D341Med (cell line): ENCODE measurements at places on chromosomes 4 and X.

DNA sequence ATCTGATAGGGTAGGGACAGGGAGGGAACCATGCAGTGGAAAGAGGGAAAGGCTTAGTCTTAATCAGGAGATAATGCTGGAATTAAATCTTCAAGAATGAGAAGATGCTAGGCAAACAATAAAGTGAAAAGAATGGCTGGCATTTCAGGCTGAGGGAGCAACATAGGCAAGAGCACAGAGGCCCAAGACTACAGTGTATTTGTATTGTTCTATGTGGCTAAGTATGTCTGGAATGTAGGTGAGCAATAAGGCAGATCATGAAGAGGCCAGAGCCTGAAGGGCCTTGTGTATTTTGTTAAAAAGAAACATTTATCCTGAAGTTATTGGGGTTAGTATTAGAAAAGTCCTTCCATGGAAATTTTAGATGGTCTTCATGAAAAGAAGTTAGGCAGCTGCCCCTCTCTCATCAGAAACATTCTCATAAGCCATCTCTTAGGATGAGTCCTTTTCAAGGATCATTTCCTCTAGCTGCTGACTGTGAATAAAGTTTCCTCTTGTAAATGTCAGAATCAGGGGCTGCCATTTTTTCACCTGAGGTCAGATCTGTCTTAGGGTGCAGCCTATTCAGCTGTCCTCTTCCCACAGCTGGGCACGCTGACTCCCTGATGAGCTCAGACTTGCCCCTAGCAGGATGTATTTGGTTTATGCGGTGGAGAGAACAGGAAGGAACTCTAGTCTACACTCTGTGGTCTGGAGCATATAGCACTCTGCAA is 46.3 kb downstream of the ATP10D start:
- no peak for DNase-seq

GRCh38 chr4:83855044-83855443 is 319.1 kb downstream of the GPAT3 start:
- DNase-seq, result no peak

GRCh38 chr4:156941940-156942548 is 29.6 kb downstream of the PDGFC start:
- DNase-seq, result no peak

GRCh38 chr4:73918058-73918457 is 48.9 kb downstream of the CXCL1 start:
- no peak for DNase-seq

DNA sequence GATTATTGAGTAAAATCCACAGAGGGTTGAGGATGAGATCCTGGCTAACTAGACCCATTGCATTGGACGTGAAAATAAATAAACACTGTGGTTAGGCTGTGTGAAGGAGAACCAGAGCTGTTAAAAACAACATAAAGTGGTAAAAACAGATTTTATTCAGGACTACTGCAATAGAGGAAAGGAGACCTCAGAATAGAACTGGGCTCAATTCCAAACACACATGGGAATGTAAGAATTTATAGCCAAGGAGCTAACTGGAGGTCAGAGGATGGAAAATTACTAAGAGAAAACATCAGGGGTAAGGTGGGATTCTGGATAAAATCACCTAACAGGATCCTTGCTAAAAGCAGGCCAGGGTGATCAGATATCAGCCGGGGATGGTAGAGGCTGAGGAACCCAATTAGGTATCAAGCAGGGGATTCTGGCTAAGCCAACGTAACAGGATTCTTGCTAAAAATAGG is 112.4 kb downstream of the RNF150 start:
- DNase-seq, result no peak

GRCh38 chrX:124764354-124764753 is 418.0 kb downstream of the SH2D1A start:
- DNase-seq, result no peak

- DNase-seq, result no peak
Observed at GRCh38 chr4:187865914-187866313, 129.7 kb upstream of the ZFP42 start.

- DNase-seq, result no peak
Observed at GRCh38 chrX:105018865-105019264, 201.6 kb downstream of the TEX13A start.

DNA sequence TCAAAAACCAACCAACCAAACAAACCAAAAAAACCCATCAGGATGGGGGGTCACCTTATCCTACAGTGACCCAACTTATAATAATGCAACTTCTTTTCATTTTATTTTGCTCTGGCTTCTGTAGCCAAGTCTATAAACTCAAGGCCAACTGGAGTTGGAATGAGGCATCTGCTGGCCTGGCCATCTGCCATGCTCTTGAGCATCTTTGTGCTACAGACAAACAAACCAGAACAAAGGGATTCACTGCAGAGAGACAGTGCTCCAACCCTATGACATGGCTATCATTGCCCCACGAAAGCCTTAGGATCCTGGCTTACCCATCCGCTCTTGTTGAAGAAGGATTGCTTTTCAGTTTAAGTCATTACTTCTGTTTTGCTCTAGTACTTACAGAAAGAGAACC is 49.2 kb upstream of the SCRG1 start:
- peak; percentile 42 for DNase-seq

DNA sequence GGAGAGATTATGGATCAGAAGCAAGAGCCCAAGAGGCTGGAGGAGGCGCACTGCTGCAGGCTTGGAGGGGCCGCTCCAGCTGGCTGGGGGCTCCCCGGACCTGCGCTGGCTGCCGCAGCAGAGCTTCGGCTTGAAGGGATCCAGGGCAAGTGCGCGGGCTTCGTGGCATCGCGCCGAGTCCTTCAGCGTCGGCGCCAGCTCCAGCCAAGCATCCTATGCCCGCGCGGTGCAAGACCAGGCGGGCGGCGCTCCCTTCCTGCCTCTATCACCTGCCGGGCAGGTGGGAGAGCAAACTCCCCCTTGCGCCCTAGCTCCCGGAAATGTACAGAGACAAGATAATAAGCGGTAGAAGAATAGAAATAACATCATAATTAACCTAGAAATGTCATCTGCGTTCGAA is 10.5 kb upstream of the UCP1 start:
- no peak for DNase-seq

GRCh38 chrX:112545051-112545450 is 134.7 kb downstream of the LHFPL1 start:
- DNase-seq, result no peak

GRCh38 chrX:10984213-10984612 is 126.9 kb upstream of the HCCS start:
- DNase-seq, result no peak

DNA sequence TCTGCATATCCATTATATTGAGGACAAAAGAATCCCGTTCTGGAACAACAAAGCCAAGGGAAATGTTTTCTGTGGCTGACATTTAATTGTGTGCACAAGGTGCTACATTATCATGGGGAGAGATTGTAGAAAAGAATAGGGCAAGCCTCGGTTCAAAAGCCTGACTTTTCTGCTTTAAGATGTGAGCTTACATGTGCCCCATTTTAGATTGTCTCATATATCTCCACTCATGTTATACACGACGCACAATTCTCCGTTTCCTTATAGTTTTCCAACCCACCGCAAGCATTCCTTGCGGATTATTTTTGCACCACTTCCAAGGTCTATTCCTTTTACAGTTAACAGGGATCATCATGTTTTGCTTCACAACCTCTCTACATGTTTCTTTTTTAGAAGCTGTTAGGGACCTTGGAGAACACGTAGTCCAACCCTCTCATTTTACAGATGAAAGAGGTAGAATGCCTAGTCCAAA is 99.6 kb upstream of the MAML3 start:
- DNase-seq, result no peak

DNA sequence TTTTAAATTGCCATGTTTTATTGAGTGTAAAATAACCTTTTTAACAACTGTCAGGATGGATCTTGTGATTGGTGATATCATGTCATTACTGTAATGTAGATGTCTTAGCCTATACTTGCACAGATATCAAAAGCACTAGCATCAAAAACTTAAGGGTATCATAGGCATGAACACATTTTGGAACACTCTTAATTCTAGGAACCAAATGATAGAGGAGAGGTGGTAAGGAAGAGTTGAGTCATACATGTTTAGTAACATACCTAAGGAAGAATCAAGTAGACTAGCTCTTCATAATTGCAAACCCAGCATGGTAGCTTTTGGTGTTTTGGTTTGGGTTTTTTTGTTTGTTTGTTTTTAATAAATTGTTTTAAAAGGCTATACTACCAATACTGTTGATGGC is 43.4 kb downstream of the SMARCAD1 start:
- no peak for DNase-seq

- DNase-seq, result peak; percentile 50
Observed at GRCh38 chr4:61202638-61203435, 2.7 kb downstream of the ADGRL3 start.

DNA sequence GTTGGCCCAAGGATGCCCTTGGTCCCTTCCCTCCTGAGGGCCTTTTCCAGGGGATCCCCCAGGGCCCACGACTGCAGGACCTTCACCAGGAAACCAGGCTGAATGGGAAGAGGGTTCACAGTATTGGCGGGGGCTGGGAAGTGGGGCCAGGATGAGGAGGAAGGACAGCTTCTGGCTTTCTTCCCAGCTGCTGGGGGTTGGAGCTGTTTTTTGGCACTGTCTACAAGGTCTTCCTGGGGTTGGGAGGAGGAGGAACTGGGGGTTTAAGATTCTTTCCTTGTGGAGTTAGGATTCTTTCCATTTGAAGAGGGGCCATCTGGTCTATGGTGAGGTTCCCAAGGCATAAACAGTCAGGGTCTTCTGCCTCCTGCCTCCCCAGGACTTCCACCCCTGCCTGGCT is 64.8 kb downstream of the KIF4A start:
- DNase-seq, result no peak

DNA sequence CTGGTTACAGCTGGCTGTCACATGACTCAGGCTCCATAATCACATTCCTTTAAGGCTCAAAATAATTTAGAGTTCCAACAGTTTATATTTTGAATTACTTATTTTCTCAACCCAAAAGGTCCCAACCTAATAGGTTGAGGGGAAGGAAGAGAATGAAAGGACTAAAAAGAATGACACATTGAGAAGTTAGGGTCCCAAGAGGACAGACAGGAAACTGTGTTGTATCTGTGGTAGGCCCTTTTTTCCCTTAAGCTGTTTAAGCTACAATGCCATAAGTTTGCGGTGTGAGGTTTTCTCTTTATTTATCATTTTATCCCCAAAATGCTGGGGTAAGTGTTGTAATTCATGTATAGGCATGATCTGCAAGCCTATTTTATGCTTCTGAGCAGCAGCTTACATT is 290.2 kb downstream of the ZNF674 start:
- no peak for DNase-seq

GRCh38 chr4:171203425-171203824 is 609.8 kb upstream of the GALNTL6 start:
- DNase-seq, result no peak

GRCh38 chr4:155450676-155451075 is 73.9 kb upstream of the MAP9 start:
- DNase-seq, result no peak

DNA sequence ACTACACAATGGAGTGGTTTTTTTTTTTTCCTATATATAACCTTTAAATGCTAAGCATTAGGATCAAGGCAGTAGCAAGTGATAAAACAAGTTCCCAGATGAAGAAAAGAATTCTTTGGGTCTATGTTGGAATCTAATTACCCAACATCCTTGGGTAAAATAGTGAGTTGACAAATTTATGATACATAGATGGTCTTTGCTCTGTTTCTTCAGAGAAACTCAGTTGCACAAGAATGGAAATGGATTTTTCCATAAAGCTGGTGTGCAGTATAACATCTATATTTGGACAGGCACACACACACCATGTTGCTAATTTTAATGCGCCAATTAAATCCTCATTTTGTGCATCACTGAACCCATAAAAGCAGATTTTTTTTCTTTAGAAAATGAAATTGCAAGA is 137.0 kb upstream of the MED14 start:
- DNase-seq, result no peak

GRCh38 chrX:28675173-28675572 is 87.9 kb downstream of the IL1RAPL1 start:
- DNase-seq, result no peak

GRCh38 chr4:81084029-81084428 is 53.5 kb downstream of the BMP3 start:
- DNase-seq, result no peak

DNA sequence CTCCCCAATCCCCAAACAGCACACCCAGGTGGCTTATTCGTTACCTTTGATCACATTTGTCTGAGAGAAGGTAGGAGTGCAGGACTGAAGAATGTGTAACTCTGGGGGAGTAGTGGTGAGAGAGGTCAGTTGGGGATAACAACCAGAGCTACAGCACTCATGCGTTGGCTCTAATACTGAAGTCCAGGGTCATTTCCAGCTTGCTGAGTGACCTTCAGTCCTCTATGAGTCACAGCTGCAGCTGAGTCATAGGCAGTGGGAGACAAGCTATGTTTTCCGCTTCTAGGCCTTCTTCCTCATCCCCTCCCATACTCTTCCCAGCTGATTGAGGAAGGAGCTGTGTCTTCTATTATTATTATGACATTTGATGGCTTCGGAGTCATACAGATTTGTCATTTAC is 31.6 kb upstream of the CT47C1 start:
- no peak for DNase-seq

GRCh38 chrX:444305-444704 is 57.6 kb upstream of the PPP2R3B start:
- no peak for DNase-seq

DNA sequence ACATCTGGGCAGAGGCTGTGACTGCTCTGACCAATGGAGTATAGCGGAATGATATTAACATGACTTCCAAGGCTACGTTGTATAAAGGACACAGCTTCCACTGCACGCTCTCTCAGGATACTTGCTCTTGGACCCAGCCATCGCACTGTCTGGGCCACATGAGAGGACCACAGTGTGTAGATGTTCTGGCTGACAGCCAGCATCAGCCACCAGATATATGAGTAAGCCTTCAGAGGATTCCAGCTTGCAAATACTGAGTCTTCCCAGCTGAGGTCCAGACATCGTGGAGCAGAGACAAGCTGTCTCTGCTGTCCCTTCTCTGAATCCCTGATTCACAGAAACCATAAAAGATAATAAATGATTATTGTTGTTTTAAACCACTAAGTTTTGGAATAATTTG is 146.8 kb upstream of the USP9X start:
- DNase-seq, result no peak

DNA sequence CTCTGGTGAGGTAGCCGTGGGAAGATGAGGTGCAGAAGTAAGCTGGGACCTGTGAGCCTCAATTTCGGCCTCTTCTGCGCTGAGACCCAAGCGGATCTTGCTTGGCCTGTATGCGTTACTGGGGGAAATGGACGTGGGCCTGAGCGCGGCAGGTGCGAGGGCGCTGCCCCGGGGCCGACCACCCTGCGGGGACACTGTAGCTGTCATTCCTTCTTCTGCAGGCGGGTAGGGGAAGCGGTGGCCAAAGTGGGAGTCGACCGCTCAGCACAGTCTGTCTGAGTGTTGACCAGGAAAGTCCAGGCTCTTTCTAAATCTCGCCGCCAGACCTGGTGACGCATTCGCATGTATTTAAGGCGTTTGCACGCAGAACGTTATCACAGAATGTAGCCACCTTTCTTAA is 3.3 kb upstream of the LRAT start:
- no peak for DNase-seq

GRCh38 chrX:1351981-1352714 is 15.6 kb downstream of the IL3RA start:
- peak; percentile 17 for DNase-seq
